Endodermal cell (in vitro differentiated cells): ENCODE measurements at places on chromosomes 7 and 10.

GRCh38 chr7:41709621-41710020, 6.7 kb upstream of the INHBA start:
- DNase-seq = no peak

GRCh38 chr10:117248750-117249465, 8.0 kb downstream of the SLC18A2 start:
- DNase-seq = no peak

GRCh38 chr7:48094861-48095293, 5.8 kb downstream of the UPP1 start:
- DNase-seq = peak; percentile 19

DNA sequence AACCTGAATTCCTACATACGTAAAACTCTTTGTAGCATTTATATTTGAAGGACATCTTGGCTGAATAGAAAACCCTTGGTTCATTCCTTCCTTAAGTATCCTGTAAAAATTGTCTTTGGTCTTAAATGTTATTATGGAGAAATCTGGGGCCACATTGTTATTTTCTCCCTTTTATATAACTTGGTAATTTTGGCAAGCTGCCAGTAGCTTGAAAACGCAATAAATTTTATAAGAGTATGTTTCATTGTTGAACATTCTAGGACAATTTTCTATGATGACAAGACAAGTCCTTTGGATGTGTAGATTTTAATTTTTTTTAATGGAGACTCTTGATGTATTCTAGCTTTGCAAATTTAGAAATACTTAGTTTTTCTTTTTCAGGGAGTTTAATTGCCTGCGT, 191.9 kb downstream of the ABCA13 start:
- no peak for DNase-seq

DNA sequence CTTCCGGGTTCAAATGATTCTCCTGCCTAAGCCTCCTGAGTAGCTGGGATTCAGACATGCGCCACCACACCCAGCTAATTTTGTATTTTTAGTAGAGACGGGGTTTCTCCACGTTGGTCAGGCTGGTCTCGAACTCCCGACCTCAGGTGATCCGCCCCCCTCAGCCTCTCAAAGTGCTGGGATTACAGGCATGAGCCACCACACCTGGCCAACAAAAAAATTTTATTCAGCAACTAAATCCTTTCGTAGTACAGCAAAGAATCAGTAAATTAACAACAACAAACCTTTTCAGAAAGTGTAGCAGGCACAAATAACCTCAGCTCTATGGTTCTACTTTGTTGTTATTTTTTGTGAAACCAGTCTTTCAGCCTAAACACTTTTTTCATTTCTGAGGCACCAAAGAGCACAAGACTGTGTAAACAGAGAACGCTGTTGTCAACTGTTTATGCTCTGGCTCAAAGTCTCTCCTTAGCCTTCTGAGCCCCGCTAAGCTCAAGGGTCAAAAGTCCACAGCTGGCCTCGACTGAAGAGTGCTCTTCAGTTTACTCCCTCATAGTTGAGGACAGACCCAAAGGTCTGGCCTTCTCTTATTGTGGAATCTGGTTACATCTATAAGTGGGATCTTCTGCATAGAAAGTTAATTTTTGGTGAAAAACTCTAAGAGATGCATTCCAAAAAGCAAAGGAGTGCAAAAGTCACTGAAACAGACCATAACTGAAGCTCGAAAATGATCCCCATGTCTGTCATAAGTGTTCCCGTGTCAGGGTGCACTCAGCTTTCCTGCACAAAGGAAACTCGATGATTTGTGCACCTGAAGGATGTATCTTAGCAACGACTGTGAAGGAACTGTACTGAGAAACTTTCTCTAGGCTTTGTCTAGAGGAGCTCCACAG, 24.6 kb upstream of the DDX50 start:
- DNase-seq = no peak

DNA sequence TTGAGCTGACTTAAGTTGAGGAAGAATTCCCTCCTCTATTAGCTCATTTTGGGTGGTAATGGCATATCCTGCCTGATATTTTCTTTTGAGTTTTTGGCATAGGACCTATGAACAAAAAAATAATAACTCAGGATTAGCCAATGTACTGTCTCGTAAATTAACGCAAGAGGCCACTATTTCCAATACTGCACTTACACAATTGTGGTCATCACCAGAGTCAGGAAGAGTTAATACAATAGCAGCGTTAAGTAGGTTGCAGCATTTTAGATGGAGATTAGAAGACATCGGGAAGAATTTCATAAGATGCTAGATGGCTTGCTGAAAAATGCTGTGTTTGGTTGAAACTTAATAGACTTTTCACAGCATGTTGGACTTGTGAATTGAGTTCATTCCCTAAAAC, 36.4 kb downstream of the ANTXRL start:
- DNase-seq = no peak

- no peak for DNase-seq
These were observed 123.6 kb upstream of the NOBOX start for GRCh38 chr7:144527051-144527471.

GRCh38 chr7:108492742-108493141, 33.2 kb downstream of the PNPLA8 start:
- DNase-seq = no peak

DNA sequence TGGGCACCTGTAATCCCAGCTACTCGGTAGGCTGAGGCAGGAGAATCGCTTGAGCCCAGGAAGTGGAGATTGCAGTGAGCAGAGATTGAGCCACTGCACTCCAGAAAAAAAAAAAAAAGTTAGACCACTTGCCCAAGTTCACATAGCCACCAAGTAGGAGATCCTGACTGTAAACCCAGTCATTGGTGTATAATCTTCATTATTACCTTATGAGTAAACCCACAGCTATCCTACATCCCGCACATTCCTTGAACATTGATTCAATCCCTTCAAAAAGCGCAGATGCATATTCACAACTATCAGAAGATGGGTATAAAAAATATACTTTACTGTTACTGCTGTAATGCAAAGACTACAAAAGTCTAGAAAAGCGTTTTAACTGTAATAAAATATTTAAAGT, 512.9 kb downstream of the SUGCT start:
- no peak for DNase-seq

- DNase-seq = no peak
These were observed 7.1 kb downstream of the CHST3 start for GRCh38 chr10:71971311-71971731.

DNA sequence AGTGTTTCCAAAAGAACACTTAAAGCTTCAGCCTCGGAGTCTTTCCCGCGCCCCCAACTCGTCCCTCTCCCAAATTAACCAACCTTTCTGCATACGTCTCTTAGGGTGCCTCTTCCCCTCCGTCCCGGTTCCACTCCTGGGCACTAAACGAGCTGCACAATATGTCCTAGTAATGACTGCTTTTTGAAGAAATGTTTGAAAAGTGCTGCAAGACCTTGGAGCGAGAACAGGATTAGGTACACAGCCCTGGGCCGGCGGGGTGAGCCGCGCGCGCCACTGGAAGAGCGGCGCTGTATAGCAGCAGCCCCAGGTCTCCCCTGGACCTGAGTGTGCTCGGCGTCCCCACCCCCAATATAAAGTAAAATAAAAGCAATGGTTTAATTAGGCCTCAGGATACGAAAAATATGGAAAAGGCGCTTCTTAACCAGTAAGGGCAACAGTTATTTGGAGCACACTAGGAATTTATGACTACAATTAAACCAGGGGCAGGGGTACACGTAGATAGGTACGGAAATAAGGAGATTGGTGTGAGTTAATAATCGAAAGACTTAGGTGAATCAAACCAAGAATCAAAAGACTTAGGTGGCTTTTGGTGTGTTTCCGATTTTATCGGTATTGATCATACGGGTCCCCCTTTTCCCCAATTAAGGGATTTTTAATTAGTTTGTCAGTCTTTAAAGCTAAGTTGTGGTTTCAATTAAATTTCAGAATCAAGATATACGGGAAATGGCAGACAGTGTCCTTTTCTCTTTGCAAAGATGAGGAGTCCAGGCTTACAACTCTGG, 1.9 kb downstream of the TET1 start:
- DNase-seq = peak; percentile 78

DNA sequence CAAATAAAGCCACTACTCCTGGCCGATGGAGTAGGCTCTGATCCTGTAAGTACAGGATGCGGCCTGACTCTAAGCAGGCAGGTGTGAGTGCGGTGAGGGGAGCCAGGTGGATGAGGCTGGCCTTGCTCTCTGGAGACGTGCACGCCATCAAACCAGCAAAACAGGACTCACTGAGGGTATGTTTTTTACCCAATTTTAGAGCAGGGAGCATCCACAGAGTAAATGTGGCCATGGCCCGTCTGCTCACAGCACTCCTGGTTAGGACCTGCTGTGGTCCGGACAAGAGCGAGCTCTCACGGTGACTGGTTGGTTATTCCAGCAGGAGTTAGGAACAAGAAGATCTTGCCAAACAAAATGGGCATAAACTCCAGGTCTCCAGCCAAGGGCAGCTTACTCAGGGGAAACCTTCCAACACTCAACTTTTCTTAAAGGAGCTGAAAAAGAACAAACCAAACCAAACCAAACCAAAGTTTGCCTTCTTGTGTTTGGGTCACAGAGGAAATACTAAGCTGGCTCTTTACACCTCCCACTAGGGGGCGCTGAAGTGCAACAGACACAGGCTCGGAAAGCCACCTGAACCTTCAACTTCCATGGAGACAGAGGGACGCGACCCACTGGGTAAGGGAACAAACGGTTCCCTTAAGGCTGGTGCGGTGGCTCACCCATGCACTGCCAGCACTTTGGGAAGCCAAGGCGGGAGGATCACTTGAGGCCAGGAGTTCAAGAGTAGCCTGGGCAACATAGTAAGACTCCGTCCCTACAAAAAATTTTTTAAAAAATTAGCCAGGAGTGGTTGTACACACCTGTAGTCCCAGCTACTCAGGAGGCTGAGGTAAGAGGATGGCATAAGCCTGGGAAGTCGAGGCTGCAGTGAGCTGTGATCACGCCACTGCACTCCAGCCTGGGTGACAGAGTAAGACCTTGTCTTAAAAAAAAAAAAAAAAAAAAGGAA, 122.4 kb downstream of the CLEC2L start:
- peak; percentile 96 for DNase-seq

GRCh38 chr10:48243487-48243886, 31.0 kb downstream of the FRMPD2 start:
- peak; percentile 45 for DNase-seq

DNA sequence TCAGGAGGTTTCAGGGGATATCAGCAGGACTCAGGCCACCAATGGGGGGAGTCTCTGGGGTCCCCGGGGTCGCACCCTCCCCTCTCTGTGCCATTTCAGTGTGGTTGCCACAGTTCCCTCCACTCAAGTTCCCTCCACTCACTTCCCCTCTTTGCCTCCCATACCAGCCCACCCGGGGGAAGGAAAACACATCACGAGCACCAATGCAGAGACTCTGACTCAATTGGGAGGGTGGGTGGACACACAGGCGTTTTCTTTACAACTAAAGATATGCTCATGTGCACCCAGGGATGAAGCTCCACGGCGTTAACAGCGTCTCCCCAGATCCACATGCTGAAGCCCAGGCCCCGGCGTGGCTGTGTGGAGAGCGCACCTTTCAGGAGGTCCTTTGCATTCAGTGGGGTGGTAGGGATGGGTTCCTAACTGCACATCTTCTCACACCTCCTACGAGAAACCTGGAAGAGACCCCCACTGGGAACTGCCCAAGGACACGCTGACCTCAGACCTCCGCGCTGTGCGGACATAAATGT, 254.1 kb downstream of the ZMYND11 start:
- DNase-seq = no peak

DNA sequence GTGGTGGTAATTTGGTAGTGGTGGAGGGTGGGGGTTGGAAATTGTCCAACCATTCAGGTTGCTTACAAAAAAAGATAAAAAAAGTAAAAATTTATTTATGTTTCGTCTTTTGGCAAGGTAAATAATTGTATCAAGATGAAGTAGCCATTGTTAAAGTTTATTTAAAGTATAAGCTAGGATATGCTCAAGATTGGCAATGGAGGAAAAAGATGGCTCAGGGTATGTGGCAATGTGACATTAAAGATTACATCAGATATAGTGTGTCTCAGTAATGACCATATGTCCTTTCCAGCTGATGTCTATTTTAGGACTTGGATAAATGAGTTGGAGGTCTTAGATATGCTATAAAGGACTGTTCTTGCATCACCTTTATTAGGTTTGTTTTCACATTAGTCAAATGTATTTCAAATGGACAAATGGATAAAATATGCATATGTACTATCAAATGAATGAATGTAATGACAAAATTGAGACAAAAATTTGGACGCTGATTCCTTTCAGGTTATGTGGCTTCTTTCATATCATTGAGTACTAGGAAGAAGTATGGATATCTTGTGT, 60.9 kb downstream of the ST7 start:
- no peak for DNase-seq

DNA sequence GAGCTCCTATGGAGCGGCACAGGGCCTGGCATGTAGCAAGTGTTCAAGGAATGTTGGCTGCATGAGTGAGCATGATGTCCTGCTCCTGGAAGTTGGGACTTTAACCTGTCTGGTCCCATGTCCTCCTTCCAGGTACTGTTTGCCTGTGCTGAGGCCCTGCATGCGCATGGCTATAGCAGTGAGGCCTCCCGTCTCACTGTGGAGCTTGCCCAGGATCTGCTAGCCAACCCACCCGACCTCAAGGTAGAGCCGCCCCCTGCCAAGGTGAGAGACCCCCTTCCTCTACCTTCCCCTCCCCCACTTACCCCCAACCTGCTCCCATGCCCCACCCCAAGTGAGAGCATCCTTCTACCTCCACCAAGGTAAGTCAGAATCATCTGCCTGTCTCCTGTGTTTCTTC, 8.1 kb downstream of the ZSWIM8 start:
- DNase-seq = no peak

- DNase-seq = no peak
These were observed 288.3 kb downstream of the ADARB2 start for GRCh38 chr10:1449021-1449420.

DNA sequence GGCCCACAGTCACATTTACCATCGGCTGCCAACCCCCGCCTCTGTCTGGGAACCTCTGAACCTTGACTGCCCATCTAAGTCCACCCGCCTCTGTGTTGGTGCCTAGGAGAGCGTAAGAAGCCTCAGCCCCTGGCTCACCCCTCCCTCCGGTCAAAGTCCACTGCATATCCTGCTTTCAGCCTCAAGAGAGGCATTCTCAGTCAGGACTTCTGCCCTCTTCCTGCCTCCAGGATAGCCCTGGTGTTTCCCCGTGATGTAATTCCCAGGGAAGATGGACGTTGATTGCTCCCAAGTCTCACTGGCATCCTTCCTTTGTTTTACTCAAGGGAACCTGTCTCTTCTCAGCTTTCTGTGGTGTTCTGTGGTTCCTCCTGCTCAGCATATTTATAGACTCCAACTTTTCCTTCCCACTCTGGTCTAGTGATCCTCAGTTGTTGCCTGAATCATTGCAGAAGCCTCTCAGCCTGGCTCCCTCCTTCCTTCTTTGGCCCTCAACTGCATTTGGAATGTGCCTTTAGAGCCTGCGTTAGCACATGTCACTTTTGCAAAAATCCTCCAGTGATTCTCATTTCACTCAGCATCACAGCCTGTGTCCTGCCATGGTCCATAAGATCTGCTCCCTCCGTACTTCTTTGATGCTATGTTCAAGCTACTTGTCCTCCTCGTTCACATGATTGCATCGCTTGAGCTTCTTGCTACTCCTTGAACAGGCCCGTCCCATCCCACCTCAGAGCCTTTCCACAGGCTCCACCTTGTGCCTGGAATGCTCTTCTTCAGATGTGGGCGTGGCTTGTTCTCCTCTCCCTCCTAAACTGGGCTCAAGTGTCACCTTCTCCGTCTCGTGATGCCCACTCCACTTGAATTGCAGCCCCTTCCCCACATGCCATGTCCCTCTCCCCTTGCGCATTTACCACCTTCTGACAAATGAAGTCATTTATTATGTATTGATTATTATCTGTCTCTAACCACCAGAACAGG, 124.2 kb downstream of the PLPP4 start:
- peak; percentile 79 for DNase-seq

GRCh38 chr10:11773761-11774441, 31.7 kb downstream of the ECHDC3 start:
- no peak for DNase-seq

- DNase-seq = no peak
These were observed 42.6 kb upstream of the ZNRF2 start for GRCh38 chr7:30241767-30242166.
